Stimulated activated CD8-positive, alpha-beta memory T cell treated with anti-CD3 and anti-CD28 coated beads, Interleukin-4, amount 100 ng/mL, for 24 hours (primary cell): ENCODE measurements at places on chromosomes 3 and 15.

GRCh38 chr3:173138026-173138425 is 3.0 kb downstream of the SPATA16 start:
- DNase-seq, result no peak

GRCh38 chr3:72052841-72053409 is 268.0 kb upstream of the PROK2 start:
- DNase-seq, result no peak

DNA sequence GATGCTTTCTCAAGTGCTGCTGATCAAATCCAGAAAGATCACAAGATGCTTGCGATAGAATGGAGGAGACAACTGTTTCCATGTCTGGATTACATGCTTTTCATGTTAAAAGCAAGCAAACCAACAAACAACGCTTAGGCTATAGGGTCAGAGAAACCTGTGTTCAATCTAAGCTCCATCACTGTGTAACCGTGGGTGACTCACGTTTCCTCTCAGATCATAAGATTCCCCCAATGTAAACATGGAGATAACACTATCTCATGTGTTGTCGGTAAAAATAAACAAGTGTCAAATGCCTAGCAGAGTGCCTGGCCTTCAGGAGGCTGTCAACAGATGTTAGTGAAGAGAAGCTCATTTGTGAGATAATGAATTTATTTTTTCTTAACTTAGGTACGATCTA is 907.8 kb downstream of the NTRK3 start:
- DNase-seq, result no peak

DNA sequence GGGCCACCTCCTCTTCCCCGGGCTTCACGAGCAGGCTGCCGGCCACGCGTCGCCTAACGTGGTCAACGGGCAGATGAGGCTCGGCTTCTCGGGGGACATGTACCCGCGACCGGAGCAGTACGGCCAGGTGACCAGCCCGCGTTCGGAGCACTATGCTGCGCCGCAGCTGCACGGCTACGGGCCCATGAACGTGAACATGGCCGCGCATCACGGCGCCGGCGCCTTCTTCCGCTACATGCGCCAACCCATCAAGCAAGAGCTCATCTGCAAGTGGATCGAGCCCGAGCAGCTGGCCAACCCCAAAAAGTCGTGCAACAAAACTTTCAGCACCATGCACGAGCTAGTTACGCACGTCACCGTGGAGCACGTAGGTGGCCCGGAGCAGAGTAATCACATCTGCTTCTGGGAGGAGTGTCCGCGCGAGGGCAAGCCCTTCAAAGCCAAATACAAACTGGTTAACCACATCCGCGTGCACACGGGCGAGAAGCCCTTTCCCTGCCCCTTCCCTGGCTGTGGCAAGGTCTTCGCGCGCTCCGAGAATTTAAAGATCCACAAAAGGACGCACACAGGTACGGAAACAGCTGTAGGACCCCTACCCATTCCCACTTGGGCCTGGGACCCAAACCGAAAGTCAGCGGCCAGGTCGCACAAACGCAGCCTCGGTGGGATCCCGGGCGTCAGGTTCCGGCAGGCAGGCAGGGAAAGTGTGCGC is 1.5 kb downstream of the ZIC1 start:
- no peak for DNase-seq

DNA sequence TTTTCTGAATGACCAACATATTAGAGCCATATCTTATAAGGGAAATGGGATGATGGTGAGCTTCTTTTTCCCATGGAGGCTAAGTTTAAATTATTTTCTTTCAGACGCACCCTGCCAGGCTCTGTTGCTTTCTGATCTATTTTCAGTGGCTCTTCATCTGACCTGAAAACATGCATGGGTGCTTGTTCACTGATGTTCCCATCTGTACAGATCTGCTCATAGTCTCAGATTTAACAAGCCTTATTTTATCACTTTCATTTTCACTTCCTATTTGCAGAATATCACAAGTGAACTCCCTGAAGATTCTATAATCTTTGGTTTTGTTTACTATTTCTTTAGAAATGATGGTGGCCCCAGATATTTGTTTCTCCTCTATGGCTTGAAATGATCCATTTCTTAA is 31.1 kb upstream of the SUCLG2 start:
- no peak for DNase-seq

- DNase-seq, result no peak
These were observed 8.8 kb downstream of the FYTTD1 start for GRCh38 chr3:197758512-197758911.

- no peak for DNase-seq
These were observed 372.8 kb downstream of the CTNNB1 start for GRCh38 chr3:41572092-41572491.

GRCh38 chr3:141459008-141459407 is 27.8 kb upstream of the RASA2 start:
- no peak for DNase-seq

- DNase-seq, result no peak
These were observed 50.4 kb downstream of the COL6A5 start for GRCh38 chr3:130395916-130396315.
